Uterus (tissue), 4 donors: ENCODE measurements at places on chromosomes 2 and 18.

- no peaks in the 10 kb centered on the region for H3K27me3 ChIP-seq
- H3K4me3 ChIP-seq = no peak overlapping the region
- peaks cover 6% of the 10 kb centered on the region for H3K4me1 ChIP-seq
These were observed 203.0 kb downstream of the CTIF start for GRCh38 chr18:48741866-48742265.

DNA sequence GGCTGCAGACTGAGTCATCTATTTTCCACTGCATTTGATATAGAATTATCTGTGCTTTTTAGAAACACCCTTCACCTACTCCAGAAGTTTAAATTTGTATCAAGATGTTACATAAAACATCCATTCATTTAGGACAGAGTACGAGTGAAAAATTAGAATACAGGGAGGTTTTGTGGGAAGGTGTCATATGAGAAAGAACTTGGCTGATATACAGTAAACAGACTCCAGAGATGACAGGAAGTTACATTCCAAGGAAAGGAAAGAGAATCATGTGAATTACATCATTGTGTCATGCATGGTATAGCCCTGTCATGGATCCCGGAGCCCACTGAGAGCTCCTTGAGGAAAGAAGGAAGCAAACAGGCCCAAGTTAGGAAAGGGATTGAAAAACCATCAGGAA is 341.5 kb upstream of the PKDCC start:
- no peak overlapping the region for H3K4me3 ChIP-seq
- no peaks in the 10 kb centered on the region for H3K36me3 ChIP-seq
- H3K27me3 ChIP-seq = no peaks in the 10 kb centered on the region
- H3K4me1 ChIP-seq = no peaks in the 10 kb centered on the region

DNA sequence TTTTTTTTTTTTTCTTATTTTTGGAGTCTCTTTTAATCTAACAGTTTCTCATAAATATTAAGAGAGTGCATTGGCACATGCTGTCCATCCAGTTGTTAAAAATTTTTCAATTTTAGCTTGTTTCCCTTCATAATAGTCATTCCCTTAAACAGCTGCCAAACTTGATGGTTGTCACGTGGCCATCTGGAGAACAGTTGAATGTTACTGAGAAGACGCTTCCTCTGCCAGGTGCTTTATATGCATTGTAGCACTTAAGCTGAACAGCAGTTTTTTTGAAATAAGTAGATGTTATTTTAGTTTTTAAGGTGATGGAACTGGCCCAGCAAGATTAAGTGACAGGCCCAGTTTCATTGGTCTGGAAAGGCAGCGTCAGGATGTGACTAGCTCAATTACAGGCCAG is 3.3 kb downstream of the SMARCAL1 start:
- H3K36me3 ChIP-seq = no peaks in the 10 kb centered on the region
- H3K27me3 ChIP-seq = no peaks in the 10 kb centered on the region
- no peak overlapping the region for H3K4me3 ChIP-seq

- H3K27ac ChIP-seq = no peak overlapping the region
- H3K36me3 ChIP-seq = no peaks in the 10 kb centered on the region
- no peak for DNase-seq
- H3K4me1 ChIP-seq = no peaks in the 10 kb centered on the region
- no peak overlapping the region for H3K4me3 ChIP-seq
- H3K27me3 ChIP-seq = no peaks in the 10 kb centered on the region
These were observed 798.5 kb downstream of the SATB2 start for GRCh38 chr2:198659096-198659870.

DNA sequence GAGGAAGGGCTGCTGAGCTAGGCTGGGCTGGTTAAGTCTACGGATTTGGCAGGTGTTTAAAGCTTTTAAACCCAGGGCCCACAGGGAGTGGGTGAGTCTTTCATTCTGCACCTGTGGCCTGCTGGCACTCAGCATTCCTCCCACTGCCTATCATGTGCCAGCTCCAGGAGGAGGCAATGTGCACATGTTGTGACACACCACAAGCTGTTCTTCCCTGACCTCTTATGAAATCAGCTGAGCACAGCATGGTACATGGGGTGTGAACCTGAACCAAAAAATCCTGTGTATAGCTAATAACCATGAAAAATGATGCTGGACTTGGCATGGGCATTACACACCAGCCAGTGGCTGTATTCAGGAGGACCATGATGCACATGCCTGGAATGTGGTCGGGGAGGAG is 297.9 kb upstream of the MMADHC start:
- DNase-seq = no peak
- no peaks in the 10 kb centered on the region for H3K27me3 ChIP-seq
- H3K36me3 ChIP-seq = no peaks in the 10 kb centered on the region
- H3K4me3 ChIP-seq = no peak overlapping the region
- H3K4me1 ChIP-seq = no peaks in the 10 kb centered on the region
- no peak overlapping the region for H3K27ac ChIP-seq

- no peaks in the 10 kb centered on the region for H3K36me3 ChIP-seq
- H3K4me3 ChIP-seq = no peak overlapping the region
- no peaks in the 10 kb centered on the region for H3K27me3 ChIP-seq
- no peaks in the 10 kb centered on the region for H3K4me1 ChIP-seq
These were observed 153.3 kb downstream of the EML6 start for GRCh38 chr2:54876764-54877163.
